ENCODE measurements at places on chromosomes 3 and 15.

DNA sequence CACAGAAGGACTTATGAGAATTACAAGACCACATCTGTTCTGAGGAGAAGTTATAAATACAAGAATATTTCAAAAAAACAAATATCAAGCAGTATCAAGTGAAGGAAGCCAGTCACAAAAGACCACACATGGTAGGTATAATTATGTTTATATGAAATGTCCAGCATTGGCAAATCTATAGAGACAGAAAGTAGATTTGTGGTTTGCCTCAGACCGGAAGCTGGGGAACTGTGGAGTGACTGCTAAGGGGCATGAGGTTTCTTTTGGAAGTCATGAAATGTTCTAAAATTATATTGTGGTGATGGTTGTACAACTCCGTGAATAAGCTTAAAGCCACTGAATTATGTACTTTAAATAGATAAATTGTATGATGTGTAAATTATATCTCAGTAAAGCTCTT lies 136.9 kb downstream of the FRMD5 start:
- DNase-seq: no peak

- no peak for DNase-seq
Measured at GRCh38 chr3:108863799-108864135, 41.2 kb downstream of the TRAT1 start.

DNA sequence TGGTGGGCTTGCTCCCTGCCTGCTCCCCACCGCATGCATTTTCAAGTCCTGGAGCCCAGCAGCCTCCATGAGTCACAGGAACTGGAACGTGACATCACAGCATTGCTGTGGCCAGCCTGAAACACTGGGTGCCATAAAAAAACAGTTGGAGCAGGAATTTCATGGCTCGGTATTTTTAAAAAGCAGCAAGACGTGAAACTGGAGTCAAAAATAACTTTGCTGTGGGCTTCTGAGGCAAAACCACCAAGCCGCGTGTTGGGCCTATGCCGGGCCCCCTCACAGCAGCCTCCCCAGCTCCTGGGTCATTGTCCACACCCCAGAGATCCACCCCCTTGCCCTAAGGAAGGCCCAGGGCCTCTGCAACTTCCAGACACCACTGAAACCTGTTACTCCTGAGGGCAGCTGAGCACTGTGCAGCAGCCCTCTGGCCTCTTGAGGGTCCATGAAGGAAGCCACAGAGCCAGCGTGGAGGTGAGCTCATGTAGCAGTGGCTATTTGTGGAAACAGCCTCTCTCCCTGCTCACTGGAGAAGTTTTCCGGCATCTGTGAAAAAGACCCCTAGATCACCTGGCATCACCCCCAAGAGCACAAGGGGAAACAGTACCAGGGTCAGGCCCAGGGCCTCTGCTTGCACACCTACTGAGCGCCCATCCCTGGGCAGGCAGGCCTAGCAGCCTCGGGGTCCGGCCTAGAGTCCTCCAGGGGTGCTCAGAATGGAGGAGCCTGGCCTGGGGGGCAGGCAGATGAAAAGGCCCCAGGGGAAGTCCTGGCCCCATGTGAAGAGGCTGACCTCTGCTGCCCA lies 34.0 kb upstream of the DUSP7 start:
- DNase-seq: no peak

DNA sequence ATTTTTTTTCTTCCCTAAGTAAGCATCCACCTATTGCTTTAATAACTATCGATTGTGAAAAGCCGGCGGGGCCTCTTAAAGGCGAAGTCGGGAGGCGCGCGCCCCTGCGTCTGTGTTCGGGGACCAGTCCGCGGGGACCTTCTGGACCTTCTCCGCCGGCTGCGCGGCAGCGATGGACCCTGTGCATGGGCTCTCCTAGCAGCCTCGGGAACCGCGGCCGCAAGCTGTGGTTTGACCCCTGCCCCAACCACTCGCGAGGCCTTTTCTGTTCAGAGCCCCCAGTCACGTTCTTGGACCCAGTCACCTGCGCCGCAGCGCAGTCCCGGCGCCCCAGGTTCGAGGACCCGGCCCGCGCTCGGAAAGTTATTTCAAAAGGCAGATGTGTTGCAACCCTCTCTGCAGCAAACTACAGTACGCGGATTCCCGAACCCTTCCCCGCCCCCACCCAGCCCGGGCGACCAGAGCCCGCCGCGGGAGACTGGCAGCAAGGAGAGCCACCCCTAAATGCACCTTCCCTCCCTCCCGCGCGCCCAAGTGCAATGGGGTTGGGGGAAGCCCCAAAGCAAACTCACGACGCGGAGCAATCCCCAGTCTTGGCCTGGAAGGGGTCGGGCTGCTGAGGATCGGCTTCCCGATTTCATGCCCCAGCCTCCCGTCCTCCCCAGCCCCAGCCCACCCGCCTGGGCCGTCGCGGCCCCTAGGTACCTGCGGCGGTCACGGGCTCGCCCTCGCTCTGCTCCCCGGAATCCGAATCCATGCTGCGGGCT lies 684 bp downstream of the TNFAIP8L3 start:
- no peak for DNase-seq

DNA sequence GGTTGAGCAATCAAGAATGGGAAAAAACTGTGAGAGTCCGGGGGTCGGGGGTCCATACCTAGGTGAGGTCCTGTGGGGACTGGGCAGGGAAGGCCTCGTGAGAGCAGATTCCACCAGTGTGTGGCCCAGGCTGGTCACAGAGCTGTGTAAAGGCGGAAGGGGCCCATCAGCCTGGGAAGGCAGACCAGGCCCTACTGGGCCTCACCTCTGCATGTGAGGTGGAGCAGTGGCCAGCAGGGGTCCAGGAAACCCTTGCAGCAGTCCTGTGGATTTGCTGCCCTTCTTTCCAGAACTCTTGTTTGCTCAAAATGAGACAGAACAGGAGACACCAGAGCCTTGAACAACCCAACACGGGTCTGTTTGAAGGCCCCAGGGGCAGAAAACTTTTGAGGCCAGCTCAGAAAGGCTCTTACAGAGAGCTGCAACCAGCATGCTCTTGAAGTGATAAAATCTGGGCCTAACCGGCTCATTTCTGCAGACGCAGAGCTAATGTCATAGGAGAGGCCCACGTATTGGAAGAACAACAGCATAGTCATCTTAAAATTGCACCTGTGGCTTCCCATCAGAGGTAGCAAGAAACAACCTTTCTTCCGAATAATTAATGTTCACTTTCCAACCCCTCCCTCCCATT lies 30.3 kb upstream of the HHATL start:
- DNase-seq: no peak

DNA sequence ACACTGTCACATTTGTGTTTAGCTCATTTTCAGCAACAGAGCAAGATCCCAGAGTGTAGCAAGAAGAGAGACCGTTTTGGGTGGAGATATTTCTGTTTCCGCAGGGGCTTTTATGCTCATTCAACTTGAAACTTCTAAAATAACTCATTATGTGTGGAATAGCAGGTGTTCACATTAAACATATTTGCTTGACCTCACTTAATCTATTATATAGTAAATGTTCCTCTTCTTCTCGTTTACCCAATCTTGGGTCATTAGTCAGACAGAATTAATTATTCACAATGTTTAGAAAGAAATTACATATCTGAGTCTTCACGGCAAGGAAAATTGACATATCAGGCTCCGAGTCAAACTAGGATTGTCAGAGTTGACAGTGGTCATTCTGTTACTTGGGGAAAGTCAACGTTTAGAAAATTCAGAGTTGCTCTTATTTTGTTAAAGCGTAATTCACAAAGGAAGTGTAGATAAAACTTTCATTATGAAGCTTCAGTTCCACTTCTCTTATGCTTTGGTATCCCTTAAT lies 222.9 kb downstream of the TPRG1 start:
- DNase-seq: no peak

DNA sequence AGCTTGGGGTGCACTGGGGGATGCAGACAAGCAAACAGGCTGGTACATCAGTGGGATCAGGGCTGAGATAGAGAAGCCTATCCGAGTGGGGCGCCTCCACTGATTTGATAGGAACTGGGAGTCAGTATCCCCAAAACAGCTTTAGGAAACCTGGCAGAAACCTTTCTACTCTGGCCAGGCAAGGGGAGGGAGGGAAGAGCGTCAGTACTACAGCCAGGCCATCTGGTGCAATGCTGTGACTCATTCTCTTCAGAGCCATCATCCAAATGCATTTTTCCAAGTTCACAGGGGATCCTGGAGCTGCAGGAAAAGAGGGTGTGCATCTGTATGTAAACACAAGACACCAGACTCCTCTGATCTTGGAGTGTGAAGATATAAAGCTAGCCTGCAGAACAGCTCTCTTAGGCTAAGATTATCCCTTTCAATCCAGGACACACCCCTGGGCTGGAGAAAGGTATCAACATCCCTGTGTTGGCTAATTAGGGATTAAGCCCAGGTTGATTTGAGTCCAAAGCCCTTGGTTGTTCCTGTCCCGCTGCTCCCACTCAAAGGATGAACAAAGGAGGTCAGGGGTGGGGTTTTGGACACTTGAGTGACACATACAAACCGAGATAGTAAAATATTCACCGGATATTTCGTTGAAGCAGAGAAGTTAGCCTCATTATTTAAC lies 9.3 kb downstream of the GALNT15 start:
- no peak for DNase-seq

GRCh38 chr3:150521463-150521862 lies 24.8 kb downstream of the SERP1 start:
- DNase-seq: no peak

DNA sequence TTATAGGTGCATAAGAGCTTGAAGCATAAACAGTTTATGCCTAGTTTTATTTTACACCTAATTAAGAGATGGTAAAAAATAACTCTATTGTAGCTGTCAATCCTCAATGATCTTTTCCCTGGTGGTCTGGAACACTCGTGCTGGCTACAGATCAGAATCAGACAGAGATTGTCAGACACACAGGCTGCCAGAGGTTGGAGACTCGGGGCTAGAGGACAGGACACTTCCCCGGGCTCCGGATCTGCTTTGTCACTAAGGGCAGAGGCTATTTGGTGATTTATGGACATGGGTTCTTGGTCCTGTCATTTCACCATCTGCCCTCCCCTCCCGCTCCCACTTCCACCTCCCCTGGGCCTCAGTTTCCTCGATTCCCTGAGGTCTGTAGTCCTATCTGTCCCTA lies 16.5 kb upstream of the FAM174B start:
- no peak for DNase-seq

DNA sequence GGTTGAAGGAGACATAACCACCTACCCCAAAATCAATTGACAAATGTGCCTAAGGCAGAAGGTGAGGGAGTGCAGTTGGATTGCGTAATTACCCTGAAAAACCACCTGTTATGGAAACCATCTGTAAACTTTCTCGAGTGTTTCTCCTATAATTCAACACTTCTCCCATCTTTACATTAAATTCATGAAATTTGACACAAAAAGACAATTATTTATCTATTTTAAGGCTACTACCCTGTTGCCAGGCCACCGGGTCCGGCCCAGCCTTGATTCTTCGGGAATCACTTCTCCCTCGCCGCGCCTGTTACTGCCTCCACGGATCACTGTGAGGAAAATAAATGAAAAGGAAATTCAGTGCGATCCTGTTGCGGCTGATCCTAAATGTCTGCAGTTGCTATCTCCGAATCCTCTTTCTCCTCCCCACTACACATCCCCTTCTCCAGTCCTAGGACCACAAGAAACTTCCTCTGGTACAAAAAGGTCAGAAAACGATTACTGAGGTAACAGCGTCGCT lies 646 bp downstream of the IQCB1 start:
- peak; percentile 25 for DNase-seq

GRCh38 chr3:180329187-180329586 lies 272.8 kb upstream of the TTC14 start:
- no peak for DNase-seq

GRCh38 chr15:56530157-56530556 lies 65.2 kb upstream of the MNS1 start:
- no peak for DNase-seq

GRCh38 chr15:77739591-77740378 lies 107.1 kb upstream of the LINGO1 start:
- no peak for DNase-seq

DNA sequence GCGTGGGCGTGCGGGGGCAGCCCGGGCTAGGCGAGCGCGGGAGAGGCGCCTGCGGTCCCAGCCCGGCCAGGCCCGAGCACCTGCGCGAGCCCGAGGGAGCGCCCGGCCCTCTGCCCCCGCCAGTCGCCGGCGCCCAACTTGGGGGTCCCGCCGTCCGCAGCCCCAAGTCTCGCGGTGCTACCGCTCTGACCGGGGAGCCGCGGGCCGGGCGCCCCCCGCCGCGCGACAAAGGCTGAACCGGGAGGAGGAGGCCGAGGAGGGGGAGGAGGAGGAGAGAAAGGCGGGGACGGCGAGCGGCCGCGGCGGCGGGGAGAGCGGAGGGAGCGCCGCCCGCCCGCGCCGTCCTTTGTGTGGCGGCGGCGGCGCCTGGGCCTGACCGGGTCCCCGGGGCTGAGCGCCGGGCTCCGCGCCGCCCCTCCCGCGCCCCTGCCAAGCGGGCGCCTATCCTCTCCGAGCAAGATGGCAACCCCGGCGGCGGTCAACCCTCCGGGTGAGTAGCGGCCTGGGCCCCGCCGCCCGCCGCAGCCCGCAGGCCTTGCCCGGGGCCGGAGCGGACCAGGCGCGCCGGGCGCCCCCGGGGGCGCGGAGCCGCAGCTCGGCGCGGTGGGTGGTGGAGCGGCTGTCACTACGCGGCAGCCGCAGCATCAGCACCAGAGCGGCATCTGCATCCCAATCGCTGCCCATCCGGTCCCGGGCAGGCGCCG lies at the start of gene ARNT2:
Gene ARNT2, plus strand, starts transcription at position 326 of the 704 bp plus-strand sequence. Its CDS starts 134 bp downstream, at position 460.
- no peak for DNase-seq

DNA sequence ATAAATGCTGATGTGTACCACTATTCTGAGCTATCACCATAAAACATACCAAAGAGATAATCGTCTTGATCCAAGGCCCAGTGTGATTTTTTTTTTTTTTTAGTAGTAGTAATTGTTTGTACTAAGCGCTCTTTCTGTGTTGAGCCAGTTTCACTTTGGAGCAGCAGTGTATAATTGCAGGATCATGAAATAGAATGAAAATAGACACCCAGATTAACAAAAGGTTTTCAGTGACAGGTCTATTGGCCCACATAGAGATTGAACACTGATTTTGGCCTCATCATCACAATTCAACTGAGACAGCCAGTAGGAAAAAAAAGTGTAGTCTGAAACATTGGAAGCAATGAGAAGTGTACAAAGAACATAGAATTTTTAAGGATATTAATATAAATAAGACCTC lies 749.8 kb downstream of the NAALADL2 start:
- no peak for DNase-seq

- no peak for DNase-seq
Measured at GRCh38 chr3:5095886-5096285, 26.2 kb upstream of the ARL8B start.

- no peak for DNase-seq
Measured at GRCh38 chr15:97522347-97522746, 438.2 kb upstream of the ARRDC4 start.

- DNase-seq: no peak
Measured at GRCh38 chr3:135364676-135365075, 569.6 kb downstream of the EPHB1 start.

DNA sequence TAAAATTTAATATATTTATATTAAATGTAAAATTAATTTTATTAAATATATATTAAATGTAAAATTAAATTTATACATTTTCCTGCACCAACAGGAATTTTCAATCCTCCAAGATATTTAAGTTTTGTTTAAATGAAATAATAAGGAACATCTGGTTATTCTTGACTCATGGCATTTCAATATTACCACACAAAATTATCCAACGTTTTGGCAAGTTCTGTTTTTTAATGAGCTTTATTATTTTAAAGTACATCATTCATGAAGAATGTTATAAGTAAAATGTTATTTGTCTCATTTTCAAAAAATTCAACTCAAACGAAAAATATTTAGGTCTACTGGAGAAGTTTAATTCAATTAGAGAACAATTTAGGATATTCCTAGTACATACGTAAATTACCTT lies 811.4 kb downstream of the NAALADL2 start:
- no peak for DNase-seq
